CD4-positive, alpha-beta T cell treated with Interleukin-2 at 100 ng/mL for 4 hours (primary cell): ENCODE measurements at places on chromosomes 12 and 14.
A peak's percentile ranks its signal among the peaks of the same experiment; 100 is the strongest.

DNA sequence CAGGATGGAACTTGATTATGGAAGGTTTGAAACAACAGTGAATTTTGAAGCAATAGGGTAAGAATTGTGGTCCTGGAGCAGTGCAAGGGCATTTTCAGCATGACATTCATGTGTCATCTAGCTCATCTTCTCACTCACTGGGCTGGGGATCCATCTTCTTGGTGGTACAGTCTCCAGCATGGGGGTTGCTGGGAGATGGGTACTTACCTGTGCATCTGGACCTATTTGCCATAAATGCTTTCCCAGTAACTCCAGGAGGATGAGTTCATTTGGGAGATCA, 7.2 kb downstream of the HSP90AA1 start:
- no peak for DNase-seq

DNA sequence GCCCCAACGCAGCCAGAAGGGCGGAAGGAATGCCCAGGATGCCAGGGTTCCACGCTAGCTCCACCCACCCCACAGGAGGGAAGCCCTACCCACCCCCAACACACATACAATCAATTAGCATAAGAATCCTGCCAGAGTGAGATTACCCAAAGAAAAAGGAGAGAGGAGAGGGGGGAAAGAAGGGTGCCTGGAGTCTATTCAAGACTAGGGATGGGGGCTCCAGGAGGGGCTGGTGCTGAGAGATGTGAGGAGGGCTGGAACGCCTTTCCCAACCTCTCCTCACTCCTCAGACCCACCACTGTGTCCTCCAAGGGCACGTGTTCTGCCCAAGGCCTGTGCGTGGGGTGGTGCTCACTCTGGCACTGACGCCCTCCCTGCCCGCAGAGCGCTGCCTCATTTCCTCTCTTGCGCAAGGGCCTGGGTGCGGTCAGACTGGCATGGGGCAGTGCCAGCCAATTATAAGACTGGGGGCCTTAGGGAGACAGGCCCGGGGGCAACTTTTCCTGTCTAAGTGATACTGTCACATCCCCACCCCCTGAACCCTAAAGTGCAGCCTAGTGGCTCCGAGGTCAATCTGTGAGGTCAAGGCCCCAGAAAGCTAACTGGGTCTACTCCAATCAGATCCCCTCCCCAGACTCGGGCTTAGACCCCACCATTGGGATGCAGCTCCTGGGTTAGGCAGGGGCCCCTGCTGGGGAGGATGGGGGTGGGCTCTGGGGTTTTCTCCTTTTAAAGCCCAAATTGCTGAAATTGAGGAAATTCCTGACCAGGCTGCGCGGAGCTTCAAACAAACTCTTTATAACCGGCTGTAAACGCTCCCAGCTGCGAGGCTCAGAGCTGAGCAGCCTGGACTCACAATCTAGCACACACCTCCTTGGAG, 10.2 kb upstream of the ITGB7 start:
- peak; percentile 42 for DNase-seq

- DNase-seq = no peak
Observed at GRCh38 chr12:93943780-93944179, 204.6 kb upstream of the PLXNC1 start.

- no peak for DNase-seq
Observed at GRCh38 chr12:53501615-53502181, 615 bp downstream of the TARBP2 start.

- no peak for DNase-seq
Observed at GRCh38 chr12:109762071-109762672, 48.5 kb downstream of the FAM222A start.

DNA sequence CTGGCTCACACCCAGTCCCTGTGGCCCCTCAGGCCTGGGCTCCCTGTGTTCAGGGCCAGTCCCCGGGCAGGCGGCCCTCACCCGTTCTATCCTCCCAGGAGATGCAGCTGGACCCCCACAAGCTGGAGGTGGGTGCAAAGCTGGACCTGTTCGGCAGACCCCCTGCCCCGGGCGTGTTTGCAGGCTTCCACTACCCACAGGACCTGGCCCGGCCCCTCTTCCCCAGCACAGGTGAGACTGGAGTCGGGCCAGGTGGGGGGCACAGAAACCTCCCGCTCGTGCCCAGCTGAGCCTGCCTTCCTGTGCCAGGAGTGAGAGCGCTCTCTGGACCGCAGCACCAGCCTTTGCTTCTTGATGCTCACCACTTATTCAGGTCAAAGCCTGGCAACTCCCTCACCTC, 33.7 kb downstream of the LRCOL1 start:
- DNase-seq = no peak

DNA sequence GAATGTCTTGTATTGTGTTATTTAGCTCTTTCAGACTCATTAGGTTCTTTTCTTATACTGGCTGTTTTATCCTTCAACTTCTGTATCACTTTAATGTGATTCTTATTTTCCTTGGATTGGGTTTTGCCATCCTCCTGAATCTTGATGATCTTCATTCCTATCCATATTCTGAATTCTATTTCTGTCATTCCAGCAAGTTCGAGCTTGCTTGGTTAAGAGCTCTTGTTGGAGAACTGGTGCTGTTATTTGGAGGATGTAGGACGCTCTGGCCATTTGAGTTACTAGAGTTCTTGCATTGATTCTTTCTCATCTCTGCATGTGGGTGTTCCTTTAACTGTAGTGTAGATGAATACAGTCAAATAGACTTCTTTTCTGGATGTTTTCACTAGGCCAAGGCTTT, 142.3 kb upstream of the SLC38A2 start:
- no peak for DNase-seq

DNA sequence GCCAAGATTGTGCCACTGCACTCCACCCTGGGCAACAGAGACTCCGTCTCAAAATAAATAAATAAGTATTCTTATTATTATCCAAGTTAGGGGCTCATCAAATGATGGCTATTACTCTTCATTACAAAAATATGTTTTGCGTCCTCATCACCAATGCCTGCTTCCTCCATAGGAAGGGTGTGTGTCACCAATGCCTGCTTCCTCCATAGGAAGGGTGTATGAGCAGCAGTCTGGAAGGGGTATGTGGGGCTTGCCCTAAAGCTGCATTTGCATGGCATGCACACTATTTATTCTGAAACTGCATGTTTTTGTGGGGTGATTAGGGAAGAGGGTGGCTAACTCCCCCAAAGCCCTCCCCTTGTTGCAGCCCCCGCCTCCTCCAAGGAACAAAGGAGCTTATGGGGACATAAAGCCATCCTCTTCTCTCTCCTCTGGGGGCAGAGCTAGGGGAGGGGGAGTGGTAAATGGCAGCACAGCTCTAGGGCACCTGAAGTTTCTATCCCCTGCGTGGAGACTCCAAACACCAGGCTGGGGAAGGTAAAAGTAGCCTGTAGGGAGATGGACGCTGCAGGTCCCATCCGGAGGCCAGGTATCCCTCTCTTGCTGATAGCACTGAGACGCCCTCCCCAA, 1.3 kb downstream of the CAMKK2 start:
- no peak for DNase-seq

DNA sequence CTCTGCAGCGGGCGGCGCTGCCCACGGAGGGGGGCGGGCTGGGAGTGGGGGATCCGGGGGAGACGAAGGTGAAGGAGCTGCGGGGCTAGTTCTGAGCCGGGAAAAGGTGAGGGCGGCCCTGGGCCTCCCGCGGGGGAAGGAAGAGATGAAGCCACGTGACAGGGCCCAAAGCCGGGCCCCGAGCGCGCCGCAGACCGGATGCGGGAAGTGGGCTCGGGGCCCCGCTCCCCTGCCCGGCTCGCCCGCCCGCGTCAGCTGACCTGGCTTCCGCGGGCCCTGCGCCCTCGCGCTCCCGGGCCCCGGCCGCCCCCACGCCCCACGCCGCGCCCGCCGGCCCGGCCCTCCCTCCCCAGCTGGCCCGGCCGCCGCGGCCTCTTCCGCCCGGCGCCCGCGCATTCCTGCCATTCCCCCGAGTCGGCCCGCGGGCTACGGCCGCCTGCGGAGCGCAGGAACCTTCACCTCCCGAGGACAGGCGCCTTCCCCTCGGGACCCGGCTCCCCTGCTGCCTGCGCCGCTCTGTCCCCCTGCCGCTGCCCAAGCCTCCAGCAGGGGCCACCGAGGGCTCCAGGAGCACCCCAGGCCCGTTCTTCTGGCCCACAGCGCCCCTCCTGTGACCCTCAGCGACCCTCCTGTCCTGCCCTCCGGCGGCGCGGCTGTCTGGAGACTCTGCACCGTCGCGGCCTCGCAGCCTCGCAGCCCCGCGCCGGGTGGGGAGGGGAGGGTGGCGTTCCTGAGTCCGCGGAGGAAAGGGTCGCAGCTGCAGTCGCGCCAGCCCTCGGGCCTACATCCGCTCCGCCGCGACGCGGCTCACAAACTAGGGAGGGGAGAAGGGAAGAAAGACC, 20.4 kb downstream of the NINJ2 start:
- peak; percentile 71 for DNase-seq

GRCh38 chr12:10739157-10740118, 16.3 kb upstream of the YBX3 start:
- DNase-seq = no peak

DNA sequence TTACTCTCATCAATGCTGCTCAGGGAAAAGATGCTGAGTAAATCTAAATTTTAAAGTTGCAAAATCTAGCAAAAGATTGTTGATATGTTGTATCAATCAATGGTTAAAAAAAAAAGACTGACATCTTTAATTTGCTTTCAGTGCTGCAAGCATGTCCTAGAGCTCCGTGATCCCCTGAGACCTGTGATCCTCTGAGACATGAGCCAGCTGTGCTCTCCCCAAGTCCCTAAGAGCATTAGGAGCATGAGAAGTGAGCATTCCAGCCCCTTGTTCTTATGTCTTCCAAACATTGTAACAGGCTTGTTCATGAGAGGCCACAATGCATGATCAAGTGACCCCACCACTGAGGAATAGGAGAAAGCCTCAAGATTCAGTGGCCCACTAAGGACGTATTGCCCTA, 116.6 kb downstream of the DAD1 start:
- no peak for DNase-seq

GRCh38 chr12:22431693-22432251, 97.3 kb upstream of the ST8SIA1 start:
- no peak for DNase-seq

- no peak for DNase-seq
Observed at GRCh38 chr12:110001596-110001995, 2.4 kb downstream of the ANKRD13A start.

DNA sequence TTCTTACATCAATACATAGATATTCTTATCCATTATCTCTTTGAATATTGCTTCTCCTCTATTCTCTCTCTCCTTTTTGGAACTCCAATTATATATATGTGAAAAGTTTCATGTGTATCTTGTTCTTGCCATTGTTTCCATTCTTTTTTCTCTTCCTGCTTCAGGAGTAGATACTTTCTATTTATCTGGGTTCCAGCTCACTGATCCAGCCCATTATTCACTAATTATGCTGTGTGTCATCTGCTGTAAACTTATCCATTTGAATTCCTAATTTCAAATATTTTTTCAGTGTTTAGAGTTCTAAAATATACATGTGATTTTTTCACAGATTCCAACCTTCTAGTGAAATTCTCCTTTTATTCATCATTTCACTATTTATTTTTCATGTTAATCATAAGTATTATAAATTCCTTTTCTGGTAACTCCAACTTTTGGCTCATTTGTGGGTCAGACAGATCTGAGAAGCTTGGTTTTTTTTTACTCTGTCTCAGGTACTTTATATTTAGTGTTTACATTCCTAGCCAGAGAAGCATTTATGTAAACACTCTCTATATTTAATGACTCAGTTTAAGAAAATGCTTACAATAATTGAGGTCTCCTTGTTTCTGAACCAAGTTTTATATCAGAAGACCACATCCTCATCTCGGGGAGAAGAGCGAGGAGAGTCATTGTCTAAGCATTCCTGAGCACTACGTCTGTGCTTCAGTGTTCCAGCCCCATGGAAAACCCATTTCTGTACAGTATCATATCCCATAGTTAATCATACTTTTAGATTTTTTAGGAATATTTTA, 15.9 kb upstream of the AMIGO2 start:
- no peak for DNase-seq

DNA sequence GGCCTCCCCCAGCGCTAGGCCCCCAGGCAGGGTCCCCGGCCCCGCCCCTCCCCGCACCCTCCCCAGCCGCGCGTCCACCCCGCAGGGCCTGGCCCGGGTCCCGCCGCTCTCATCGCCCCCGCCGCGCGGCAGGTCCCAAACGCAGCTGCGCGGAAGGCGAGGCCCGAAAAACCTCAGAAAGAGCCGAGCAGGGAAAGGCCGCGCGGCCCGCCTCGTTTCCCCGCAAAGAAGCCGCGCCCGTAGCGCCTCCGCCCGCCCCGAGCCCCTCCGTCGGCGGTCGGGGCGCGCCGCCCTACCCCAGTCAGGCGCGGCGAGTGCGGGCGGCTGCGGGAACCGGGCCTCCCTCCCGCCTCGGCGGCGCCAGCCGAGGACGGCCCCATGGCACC, 324 bp downstream of the POLE start:
- no peak for DNase-seq

- no peak for DNase-seq
Observed at GRCh38 chr14:92556863-92557543, 43.4 kb downstream of the RIN3 start.

- no peak for DNase-seq
Observed at GRCh38 chr14:99194136-99194535, 77.9 kb downstream of the BCL11B start.

DNA sequence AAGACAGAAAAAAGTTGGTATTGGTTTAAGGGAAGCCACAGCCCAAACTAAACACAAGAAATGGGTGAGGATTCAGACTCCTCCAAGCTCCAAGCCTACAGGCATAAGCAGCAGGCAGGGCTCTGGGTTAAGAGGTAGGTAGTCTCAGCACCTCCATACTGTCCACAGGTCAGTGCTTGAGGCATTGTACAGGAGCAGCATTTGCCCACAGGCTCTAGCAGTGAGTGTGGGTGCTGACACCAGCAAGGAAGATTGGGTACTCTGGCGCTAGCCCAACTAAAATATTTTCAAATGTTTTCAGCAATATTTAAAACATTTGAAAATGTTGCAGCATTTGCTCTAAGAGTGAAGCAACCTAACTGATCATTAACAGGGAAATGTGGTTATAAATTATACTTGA, 33.1 kb downstream of the FERMT2 start:
- no peak for DNase-seq

GRCh38 chr12:5690240-5690639, 254.8 kb downstream of the ANO2 start:
- no peak for DNase-seq

GRCh38 chr12:3560295-3560620, 69.3 kb downstream of the PRMT8 start:
- no peak for DNase-seq

DNA sequence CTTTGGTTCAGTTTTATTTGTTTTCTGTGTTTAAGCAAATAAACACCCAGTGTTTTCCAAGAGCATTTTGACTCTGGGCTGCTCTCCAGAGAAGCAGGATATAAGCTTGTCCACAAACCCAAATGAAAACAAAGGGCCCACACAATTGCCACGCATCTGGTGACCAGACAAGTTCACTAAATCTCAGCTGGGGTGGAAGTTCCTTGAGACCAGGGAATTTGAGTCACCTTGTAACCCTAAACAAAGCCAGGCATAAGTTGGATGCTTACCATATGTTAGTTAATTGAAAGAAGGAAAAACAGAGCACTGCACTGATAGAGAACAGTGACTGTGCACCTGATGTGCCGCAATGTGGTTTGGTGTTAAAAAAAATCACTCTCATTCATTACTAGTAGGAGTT, 1.6 kb upstream of the TXNRD1 start:
- DNase-seq = no peak

- peak; percentile 74 for DNase-seq
Observed at GRCh38 chr12:110600254-110600653, 13.7 kb upstream of the TCTN1 start.
